Spinal cord (tissue), 10 donors: ENCODE measurements at places on chromosomes 7 and 10.

GRCh38 chr7:7765422-7765821 lies 47.0 kb upstream of the RPA3 start:
- no peak for DNase-seq

GRCh38 chr10:122911889-122912484 lies 1.6 kb downstream of the FAM24A start:
- no peak for DNase-seq

GRCh38 chr10:132702601-132703418 lies 83.1 kb downstream of the NKX6-2 start:
- no peak for DNase-seq

DNA sequence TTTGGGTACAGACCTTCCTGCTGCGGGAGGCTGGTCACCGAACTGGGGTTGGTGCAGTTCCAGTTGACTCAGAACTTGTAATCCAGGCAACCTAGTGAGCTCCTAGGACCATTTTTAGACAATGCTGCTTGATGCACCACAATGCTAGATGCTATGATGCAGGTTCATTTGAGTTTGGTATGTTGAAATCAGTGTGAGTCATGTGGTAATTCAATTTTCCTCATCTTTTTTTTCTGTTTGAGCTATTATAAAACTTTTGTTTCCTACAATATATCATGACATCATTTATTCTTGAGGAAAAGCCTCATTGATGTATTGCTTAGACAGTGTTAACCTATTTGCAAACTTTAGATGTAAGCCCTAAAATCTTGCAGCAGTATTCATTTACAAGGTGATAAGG lies 40.9 kb upstream of the MTPN start:
- DNase-seq, result no peak
